ENCODE measurements at places on chromosomes 16 and 17.
A peak's percentile ranks its signal among the peaks of the same experiment; 100 is the strongest.

GRCh38 chr17:9414471-9414870, 161.1 kb downstream of the STX8 start:
- no peak for DNase-seq

- DNase-seq = no peak
These were observed 54.2 kb downstream of the ZFPM1 start for GRCh38 chr16:88507231-88507743.

DNA sequence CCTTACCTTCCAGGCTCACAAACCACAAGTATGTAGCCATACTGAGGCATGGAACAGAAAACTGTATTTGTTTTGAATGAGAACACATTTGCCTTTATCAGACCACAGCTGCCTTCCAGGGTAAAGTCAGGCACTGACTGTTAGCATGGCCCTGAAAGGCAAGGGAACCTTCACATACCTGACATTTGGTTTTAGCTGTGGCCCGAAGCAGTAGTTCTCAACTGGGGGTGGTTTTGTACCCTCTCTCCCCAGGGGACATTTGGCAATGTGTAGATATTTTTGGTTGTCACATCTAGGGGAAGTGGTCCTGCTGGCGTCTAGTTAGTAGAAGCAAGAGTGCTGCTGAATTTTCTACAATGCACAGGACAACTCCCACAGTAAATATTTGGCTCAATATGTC, 9.2 kb downstream of the HERPUD1 start:
- DNase-seq = no peak

GRCh38 chr16:30122604-30123160, 338 bp downstream of the MAPK3 start:
- no peak for DNase-seq

DNA sequence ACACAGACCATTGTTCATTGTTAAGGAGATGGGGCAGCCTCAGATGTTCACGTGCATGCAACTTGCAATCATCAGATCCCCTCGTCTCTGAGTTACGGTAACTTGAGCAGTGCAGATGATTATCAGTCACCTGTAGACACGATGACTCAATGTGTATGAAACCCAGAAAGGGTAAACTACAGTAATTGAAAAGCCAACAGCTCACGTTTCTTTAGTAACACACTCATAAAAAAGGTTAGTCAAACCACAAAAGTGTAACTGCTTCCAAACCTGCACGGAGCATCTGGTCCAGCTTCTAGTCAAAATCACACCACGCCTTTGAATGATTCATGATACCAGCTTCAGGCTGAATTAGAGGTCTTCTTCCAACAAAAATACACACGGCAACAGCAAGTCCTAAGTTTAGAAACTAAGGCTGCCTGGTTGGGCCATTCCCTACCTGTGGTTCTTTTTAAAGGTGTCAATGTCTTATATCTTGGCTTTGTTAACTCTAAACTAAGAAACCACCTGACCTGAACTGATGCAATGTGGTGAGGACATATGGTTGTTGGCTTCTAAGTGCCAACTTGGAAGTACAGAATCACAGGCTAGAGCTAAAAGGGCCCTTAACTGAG, 32.3 kb downstream of the GRB7 start:
- no peak for DNase-seq

- DNase-seq = no peak
These were observed 47.3 kb upstream of the DNAH17 start for GRCh38 chr17:78624324-78625151.

DNA sequence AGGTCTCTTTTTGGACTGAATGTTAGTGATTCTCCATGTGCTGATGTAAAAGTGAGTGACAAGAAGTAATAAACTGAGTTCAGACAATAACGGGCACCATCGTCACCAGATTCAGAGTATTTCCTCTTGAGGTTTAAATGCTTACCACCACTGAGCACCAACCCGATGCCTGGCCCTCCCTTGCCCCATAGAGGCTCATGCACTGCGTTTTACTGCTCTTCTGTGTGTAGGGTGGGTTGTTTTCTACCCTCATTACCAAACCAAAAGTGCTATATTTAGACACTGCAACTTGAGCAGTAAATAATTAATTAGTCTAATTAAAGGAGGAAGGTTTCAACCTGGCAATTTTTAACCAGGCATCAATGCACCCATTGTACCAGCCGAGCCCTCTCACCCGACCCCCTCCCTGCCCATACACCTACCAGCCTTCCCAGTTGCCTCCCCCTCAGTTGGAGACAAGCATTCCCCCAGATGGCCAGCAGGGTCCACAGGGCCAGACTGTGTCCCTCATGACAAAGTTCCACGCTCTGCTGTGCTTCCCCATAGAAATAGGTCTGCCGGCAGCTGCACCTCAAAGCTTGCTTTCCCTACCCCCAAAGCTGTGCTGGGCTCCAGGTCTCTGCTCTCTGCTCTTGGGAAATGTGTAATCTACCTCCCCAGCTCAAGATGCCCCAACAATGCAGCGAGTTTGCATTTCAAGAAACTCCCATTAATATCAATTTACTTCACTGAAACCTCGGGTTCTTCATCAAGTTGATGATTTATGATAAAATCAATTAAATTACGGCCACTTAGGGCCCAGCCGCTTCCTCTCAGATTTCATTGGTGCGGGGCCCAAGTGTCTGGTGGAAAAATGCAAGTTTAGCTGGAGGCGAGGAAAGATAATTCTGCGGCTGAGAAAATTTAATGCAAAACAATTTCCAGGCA, 16.0 kb downstream of the HOXB4 start:
- no peak for DNase-seq

- no peak for DNase-seq
These were observed 1.9 kb upstream of the LCMT1 start for GRCh38 chr16:25109643-25110042.

DNA sequence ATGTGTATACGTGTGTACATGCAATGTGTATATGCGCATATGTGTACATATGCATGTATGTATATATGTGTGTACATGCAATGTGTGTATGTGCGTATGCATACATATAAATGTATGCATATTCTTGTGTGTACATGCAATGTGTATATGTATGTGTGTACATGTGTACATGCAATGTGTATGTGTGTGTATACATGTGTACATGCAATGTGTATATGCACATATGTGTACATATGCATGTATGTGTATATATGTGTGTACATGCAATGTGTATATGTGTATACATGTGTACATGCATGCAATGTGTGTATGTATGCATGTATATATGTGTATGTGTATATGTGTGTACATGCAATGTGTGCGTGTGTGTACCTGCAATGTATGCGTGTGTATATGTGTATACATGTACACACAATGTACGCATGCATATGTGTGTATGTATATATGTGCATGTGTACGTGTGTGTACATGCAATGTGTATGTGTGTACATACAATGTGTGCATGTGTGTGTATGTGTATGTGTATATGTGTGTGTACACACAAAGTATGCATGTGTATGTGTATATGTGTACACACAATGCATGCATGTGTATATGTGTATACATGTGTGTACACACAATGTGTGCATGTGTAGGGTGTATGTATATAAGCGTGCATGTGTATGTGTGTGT, 167.7 kb downstream of the SHISA9 start:
- no peak for DNase-seq

- no peak for DNase-seq
These were observed 18.4 kb downstream of the SYT17 start for GRCh38 chr16:19186408-19186807.

DNA sequence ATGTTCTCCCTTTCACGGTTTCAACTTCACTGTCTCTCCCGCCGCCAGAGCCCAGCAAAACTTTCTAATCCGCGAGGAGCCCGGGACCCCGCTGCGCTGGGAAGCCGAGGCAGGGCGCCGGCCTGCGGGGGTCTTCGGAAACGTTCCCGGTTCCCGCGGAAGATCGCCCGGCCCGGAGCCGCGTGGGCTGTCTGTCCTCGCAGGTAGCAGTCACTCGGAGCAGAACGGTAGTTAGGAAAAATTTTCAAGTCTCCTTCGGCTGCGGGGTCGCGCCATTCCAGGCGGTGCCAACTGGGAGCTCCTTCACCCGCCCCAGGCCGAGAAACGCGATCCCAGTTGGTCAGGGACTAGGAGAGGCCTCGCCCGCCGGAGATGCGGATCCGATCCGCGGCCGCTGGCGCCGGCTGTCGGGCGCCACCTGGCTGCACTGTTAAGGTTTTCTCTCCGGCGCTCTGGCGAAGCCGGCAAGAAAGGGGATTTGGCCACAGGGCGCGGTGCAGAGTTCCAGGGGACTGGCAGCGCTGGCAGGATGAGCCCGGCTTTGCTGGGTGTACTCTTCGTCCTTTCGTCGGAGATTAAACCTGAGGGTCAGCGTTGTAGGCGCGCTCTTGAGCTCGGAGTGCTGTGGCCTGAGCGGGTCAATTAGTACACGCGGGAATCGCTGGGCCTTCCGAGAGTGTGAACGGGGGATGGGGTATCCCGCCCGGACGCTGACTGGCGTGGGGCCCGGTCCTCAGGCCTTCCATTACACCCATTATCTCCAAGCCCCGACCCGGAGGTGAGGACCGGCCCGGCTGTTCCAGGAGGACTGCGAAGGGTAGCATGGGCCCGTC, 135.4 kb downstream of the KCNJ12 start:
- peak; percentile 20 for DNase-seq

- peak; percentile 93 for DNase-seq
These were observed 10.6 kb upstream of the AURKB start for GRCh38 chr17:8220783-8221662.

GRCh38 chr17:10649602-10650001, 7.5 kb downstream of the MYH3 start:
- DNase-seq = no peak

GRCh38 chr17:63611354-63611753, 10.7 kb downstream of the TACO1 start:
- no peak for DNase-seq

DNA sequence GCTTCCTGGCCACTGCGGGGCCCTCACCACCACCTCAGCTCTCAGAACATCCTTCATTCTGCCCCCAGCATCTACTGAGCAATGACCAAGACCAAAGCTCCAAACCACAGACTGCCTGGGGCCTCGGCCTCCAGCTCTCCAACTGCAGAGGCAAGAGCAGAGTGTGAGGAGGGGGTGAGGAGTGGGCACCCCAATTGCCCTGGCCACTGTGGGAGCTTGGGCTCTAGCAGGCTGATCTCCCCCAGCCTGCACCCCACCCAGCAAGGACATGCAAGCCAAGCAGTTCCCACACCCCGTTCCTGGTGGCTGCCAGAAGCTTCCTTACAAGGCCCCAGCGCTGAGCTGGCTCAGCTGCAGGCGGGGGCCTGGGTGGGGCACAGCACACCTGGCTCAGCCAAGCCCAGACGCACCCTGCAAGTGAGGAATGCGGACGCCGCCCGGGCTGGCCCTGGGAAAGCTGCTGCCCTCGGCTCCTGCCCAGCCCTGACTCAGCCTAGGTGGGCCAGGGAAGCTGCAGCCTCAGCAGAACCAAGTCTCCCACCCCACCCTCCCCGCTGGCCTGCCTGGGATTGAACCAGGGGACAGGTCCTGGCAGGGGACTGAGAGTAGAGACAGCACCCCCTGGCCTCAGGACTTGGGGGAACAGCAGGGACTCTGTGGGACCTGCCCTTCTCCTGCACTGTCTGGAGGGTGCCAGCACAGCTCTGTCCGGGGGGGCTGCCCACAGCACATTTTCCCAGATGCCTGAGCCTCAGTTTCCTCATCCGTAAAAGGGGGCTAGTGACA, 29.7 kb upstream of the KRT17 start:
- DNase-seq = no peak

DNA sequence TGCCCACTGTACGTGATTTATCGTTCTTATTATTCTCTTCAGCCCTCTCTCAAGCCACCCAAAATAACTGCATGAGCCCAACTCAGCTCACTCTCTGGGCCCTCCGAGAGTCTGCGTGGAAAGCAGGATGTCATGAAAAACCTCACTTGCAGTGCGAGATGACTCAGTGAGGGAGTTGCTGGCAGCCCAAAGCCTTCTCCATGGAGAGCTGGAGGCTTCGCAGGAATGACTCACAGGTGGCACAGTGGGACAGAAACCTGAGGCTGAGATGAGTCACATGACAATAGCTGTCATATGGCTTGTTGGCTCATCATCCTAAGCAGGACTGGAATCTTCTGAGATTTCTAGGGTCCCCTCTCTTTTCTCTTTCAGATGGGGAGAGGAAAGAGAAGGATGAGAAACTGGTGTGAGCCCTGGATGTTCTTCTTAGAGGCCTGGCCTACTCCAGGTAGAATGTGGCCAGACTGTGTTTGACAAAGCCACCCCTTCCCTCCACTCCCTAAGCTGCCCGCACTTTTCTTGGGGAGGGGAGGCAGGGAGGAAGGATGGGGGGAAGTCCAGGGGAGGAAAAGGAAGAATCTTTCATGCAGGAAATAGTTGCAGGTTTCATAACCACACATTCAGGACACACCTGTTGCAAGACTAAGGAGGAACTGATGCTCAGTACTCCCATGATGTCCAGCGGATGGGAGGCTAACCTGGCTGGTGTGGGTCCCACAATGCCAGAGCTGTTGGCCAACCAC, 160.6 kb upstream of the RPL38 start:
- DNase-seq = peak; percentile 18

DNA sequence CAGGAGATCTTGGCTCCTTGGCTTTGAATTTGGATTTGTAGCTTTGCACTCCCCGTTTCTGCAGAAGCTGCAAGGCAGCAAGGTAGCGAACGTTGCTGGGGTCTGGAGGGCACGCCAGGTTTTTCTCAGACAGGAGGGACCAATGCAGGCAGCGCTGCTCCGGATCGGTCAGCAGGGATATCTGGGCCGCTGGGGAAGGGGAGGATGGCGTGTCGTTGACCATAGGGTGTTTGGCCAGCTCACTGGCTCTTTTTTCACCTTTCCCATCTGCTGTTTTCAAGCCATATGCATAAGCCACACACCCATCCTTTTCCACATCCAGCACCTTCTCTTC, 15.8 kb downstream of the C16orf46 start:
- no peak for DNase-seq

DNA sequence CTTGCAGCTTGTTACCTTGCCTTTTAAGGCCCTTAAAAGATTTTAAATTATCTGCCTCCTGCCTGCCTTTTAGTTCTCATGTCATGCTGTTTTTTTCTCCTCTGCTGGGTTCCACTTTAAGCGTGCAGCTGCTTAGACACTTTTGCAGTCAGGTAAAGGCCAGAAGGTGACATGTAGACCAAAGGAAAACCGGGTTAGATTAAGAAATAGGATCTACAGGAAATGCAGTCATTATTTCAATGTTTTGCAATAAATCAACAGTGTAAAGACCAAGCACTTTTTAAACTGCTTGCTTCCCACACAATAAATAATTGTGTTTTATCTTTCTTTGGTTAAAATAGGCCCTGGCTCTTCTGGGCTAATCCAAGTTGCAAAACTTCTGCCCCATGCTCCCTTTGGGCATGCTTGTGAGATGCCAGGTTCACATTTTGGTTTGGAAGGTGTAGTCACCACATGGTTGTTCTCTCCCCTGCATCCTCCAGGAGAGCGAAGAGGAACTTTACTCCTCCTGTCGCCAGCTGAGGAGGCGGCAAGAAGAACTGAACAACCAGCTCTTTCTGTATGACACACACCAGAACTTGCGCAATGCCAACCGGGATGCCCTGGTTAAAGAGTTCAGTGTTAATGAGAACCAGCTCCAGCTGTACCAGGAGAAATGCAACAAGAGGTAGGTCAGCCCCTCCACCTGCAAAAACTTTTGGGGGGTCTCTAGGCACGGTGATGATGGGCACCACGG, 54.9 kb downstream of the SDR42E1 start:
- DNase-seq = no peak

- no peak for DNase-seq
These were observed at the start of gene SCARF1 for GRCh38 chr17:1645207-1646171. TSS of gene SCARF1 (minus strand) at chr17:1645732. CDS start at chr17:1645697, 35 bp downstream.

Data from stimulated activated CD8-positive, alpha-beta memory T cell treated with anti-CD3 and anti-CD28 coated beads, Interleukin-7, amount 100 ng/mL, for 24 hours (primary cell).